ENCODE measurements at places on chromosomes 11 and 22.

GRCh38 chr11:130629039-130629438 lies 180.6 kb downstream of the ADAMTS15 start:
- no peak for DNase-seq

DNA sequence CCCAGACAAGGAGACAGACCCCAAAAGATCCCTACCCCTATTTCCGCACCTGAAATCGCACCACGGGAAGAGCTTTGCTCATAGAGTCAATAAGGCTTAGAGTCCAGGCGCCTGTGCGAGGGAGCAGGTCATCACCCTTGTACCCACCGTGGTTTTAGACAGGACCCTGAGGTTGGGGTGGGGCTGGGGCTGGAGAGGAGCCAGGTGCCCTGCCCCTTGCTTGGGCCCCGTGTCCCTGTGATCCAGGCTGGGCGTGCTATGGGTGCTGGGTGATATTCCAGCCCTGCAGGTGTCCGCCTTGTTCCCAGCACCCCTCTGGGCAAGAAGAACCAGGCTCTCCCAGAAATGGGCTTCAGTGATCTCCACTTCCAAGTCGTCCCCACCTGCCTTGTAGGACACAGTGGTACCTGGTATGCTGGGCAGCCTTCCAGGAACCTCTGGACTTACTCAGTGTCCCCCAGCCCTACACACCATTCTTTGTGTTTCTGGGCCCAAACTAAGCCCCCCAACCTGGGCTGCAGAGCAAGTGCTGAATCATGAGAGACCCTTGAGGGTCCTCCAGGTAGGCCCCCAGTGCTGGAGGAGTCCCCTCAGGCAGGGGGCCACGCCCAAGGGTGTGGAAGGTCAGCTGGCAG lies 4.5 kb downstream of the CD81 start:
- no peak for DNase-seq

GRCh38 chr11:108115500-108116140 lies 5.7 kb upstream of the ACAT1 start:
- peak; percentile 84 for DNase-seq

GRCh38 chr22:25900390-25900789 lies 158.4 kb downstream of the MYO18B start:
- DNase-seq, result no peak

DNA sequence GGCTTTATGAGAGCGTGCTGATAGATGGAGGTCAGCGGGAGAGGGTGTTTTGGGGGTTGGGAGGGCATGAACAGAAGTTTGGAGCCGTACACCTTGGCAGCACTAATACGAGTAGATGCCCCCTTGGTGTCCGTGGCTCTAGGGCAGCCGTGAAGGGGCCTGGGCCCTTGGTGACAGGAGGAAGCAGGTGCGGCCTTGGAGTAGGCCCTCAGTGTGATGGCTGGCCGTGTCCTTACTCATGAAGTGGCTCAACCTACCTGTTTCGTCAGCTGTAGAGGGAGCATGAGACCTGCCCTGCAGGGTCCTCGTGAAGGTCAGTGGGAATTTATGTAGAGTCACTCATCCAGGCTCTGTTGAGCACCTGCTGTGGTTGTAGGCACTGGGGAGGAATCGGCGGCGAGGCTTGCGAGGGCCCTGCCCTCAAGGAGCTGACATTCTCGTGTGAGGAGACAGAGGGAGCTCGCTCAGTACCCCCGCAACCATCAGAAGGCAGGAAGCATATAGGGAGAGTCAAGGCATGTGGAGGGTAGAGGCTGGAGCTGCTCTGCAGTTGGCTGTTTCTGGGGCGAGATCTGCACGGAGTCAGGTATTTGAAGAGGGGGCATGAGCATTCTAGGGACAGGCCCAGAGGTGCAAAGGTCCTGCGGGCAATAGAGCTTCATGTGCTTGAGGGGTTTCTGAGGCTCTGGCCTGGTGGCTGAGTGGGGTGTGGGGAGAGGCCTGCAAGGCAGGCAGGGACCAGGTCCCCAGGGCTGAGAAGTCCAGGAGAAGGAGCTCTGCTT lies 39.6 kb downstream of the TBC1D22A start:
- no peak for DNase-seq

DNA sequence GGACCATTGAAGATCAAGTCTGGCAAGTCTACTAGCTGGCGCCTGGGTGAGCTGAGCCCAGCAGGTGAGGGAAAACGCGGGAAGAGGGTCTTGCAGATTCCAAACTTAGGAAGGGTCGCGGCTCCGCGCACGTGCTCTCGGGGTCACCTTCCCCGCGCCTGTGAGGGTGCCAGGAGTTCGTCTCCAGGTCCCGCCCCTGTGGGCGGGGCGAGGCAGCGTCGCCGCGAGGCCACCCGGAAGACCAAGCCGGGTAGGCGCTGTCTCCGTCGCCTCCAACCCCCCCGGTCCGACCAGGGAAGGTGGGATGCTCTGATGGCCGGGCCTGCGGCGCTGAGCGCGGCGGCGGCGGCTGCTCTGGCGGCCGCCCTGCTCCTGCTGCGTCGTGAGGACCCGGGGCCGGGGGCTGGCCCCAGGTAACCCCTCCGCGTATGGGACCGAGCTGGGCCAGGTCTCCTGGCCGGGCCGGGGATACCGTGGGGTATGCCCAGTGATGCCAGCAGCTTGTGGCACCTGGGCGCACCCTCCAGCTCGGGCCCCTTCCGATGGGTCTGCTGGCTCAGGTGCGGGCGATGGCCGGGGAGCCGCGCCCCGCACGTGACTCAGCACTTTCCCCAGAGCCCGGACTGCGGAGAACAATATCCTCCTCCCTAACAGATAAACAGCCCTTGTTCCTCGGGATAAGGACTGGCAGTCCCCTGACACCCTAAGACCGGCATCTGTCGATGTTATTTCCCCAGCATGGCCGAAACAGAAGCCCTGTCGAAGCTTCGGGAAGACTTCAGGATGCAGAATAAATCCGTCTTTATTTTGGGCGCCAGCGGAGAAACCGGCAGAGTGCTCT lies at the start of gene HTATIP2:
HTATIP2 (plus strand) TSS at position 215 of the 841 bp plus-strand sequence; CDS start at position 739, 524 bp downstream.
- DNase-seq, result no peak

DNA sequence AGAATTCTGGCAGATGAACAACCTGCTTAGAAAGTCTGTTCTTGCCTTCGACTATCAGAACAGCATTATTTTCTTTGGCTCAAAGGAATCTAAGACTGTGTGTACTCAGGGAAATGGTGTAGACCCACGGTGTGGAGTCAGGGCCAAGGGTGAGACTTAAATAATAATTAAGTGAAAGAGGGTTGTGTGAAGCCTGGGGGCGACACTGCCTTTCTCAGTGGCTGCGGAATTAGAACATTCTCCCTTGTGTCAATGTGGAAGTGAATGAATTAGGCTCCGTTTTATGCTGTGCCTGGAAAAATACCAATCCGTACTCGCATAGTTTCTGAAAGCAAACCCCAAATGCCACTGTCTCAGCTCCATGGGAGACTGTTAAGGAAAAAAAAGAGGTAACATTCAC lies 50.7 kb downstream of the NAV2 start:
- DNase-seq, result no peak

DNA sequence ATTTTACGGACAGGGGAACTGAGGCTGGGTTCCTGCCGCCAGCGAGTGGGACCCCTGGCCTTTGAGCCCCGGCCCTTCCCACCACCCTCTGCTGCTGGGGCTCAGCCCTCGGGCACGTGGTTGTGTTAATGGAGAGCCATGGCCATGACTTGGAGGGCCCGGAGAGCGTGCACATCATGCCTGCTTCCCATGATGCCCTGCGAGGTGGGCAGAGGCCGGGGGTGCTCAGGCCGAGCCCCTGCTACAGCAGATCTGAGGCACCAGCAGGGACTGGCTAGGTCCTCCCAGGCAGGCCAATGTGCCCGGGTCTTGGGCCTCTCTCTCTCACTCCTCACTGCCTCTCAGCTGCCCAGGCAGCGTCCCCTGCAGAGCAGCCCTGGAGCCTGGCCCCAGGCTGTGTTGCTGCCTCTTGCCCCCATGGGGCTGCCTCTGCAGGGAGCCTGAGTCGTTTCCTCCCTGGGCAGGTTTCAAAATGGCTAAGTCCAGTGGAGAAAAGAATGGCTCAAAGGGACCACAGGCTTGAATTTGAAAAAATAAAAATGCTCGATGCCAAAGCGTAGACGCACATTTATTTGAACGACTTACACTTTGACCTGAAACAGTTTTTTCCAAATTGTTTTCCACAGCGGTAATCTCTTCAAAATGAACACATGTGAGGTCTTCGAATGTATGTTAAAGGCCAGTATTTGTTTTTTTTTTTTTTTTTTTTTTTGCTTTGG lies 72.6 kb upstream of the CLDN5 start:
- DNase-seq, result no peak
